Left ventricle myocardium superior (tissue), 1 donor: ENCODE measurements at places on chromosomes 7 and 10. TPM values are rescaled to one million over a fixed set of nuclear protein-coding genes. Genes with fewer than 3 reads are reported as not detected.
A peak's percentile ranks its signal among the peaks of the same experiment; 100 is the strongest.

Gene ZNF282
- 14.5 TPM for total RNA-seq

Gene NPFFR1
- 0.02 TPM for total RNA-seq

DNA sequence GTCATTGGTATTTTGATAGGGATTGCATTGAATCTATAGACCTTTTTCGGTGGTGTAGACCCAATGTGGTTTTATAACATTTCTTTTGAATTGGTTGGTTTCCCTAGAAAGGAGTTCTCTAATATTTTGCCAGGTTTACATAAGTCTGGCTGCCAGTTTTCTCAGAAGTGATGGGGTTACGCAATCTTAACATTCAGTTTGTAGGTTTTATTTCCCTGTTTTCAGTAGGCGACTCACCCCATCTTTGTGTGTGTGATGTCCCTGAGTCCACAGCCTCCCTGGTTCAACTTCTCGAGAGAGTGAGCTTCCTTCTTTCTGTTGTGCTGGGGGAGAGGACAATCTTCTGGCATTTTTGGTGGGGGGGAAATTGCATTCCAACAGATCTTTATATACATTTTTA lies 9.6 kb upstream of the KIF5B start:
- no peak for DNase-seq

GRCh38 chr10:49151025-49151445 lies 17.2 kb upstream of the FAM170B start:
- no peak for DNase-seq

DNA sequence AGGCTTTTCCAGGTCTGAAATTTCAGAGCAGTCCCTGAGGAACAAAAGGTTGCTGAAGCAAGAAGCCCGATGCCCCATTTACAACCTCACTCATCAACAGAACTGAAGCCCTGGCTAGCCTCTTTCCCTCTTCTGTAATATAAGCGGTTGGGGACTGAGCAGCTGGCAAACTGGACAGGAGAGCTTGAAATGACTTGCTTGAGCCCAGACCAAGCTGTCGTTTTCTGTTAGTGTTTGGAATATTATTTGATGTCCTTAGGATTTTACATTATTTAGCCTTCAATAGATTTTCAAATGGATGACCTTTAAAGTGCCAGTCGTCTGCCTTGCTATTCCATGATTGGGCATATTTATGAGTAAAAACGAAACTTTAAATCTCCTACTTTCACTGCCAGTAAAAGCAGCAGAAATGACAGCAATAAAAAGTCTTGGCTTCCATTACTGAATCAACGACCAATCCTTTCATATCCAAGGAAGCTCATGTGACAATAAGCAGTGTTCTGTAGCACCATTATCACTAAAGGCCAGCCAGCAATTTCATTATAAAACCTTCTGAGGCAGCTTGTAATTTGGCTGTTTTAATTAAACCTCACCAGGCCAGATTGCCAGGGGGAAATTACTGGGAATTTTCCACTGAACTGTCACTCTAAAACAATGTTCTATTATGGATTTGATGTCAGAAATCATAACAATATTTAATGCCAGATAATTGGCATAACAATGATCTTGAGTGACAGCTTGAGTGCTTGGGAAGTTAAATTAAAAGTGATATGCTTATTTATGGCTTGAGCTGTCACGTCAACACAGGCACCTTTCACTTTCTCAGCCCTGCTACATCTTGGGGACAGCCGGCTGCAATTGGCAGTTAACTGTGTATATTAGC lies 85.9 kb downstream of the LSMEM1 start:
- no peak for DNase-seq

DNA sequence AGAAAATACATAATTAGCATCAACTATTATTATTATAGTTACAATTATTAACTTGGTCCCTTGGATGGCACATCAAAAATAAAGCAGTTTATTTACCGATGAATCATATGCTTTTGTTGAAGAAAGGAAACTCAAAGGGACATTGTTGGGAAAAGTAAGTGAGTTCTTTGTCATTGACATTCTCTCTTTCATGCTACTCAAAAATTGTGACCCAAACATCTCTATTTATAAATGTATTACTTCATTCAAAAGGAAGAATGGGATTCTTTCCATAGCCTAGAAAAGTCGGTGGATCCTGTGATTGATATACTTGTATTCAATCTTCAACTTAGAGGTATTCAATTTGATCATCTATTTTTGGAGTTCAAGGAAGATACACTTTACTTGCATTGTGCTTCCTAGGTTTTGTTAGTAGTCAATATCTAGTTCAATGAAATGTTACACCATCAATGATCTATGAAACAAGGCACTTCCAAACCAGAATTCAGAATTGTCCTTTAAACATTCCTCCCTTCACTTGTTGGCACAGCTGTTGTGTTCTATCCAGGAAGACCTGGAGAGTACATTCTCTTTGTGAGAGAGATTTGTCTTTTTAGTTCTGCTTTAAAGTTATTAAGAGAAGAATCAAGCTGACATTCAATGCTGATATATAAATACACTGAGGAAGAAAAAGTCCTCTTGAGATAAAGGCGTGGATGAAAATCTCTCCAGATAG lies 235.2 kb downstream of the TMEM26 start:
- DNase-seq, result no peak

DNA sequence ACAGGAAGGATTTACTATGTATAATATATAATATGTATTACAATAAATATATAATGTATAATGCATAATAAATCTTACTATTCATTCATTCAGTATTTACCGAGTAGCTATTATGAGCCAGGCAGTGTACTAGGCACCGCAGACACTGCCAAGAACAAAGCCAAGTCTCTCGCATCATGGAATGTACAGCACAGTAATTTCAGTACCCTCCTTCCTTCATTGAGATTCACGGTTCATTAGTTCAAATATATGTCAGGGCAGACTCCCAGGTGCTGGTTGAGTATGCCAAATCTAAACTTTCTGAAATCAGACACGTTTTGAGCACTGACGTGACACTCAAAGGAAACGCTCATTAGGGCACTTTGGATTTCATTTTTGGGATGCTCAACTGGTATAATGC lies 9.1 kb downstream of the USP6NL start:
- DNase-seq, result no peak

DNA sequence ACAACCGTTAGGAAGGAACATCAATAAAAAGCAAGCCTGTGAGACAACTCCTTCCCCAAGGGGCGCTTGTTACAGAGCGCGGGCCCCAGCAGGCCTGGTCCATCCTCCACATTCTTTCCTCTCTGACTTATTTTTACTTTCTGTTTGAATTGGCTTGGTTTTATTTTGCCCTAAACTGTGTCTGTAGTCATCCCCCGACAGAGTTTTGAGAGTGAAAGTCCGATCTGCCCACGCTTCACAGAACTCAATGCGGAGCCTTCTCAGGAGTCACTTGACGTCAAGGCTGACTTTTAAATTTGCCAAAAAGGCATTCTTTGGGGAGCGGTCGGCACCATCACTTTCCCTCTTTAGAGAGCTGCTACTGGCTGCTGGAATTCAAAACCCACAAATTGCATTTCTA lies 150.1 kb upstream of the KLF6 start:
- peak; percentile 45 for DNase-seq
